ENCODE measurements at places on chromosomes 3 and 15.

DNA sequence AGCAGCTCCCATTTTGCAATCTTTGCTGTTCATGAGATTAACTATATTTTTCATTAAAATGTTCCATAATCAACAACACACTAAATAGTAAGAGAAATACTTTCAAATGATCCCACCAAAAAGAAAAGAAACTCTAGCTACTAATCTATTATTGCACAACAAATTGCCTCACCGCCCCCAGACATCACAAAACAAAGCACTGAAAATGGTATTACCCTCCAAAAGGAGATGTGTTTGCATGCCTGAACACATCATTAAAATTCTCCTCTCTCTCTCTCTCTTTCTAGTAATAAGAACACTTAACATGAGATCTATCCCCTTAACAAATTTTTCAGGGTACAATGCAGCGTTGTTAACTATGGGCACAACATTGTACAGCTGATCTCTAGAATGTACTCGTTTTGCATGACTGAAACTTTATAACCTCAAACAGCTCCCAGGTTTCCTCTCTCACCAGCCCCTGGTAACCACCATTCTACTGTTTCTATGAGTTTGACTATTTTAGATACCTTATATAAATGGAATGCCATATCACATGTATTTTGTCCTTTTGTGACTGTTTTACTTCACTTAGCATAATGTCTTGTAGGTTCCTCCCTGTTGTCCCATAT is 33.1 kb downstream of the WNT5A start:
- DNase-seq, result no peak

DNA sequence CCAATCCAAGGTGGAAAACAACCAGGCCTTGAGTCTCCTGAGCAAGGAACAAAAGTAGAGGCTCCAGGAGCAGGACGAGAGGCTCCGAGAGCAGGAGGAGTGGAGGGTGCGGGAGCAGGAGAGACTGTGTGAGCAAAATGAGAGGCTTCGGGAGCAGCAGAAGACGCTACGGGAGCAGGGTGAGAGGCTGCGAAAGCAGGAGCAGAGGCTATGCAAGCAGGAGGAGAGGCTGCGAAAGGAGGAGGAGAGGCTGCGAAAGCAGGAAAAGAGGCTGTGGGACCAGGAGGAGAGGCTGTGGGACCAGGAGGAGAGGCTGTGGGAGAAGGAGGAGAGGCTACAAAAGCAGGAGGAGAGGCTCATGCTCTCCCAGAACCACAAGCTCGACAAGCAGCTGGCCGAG is 60.3 kb upstream of the UBE2Q2 start:
- DNase-seq, result no peak

- no peak for DNase-seq
Observed at GRCh38 chr15:77864211-77865105, 213.1 kb downstream of the TBC1D2B start.

DNA sequence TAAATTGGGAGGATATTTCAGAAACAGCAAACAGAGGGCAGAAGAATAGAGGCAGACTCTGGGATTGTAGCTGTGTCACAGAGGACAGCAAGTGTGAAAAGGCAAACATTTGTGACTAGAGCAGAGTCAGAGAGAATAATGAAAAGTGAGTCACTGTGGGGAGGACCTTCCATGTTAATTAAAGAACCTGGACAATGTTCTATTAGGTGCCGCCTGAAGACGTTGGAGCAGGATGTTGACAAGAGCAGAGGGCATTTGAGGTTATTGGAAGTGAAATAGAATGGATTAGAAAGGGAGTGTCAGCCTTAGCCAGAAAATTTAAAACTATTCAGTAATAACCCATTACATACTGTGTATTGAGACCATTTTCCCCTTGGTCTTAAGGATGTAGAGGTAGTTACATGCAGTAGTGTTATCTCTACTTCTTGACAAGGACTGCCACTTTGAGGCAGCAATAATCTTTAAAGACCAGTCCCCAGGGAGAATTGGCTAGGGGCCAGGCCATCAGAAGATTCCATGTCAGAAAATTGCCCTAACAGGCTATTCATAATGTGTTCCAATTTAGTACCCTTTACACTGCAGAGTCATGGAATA is 5.8 kb downstream of the ACKR2 start:
- DNase-seq, result no peak

DNA sequence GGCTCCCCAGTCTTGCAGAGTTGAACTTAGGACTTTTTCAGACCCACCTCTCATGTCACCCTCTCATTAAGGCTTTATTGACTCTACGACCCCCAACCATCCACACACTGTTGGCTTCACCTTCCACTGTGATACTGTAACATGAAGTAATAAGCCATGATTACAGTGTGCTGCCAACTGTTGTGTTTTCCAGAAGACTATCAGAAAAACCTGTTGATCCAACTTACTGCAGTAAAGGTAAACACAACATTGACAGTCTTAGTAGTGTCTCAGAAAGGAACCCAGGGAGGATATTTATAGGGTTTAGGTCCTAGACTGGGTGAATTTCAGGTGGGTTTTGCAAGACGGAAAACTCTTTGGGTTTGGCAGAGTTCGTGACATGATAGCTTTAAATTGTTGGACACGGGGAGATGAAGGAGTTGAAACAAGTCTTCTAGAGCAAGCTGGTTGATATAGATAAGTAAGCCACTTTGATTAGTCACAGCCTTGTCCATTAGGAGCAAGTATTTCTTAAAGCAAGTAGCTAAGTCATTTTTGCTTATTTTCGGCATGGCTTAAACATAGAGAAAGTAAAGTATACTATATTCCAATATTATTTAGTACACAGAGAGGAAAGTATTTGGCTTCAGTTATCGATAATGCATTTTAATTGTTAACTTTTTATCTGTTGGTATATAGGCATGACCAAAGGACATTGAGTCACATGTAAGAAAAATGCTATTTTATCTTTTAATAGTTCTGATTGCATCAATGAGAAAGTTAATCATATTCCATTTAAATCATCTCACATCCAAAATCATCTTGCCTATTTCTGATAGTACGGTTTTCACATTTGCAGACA is 2.4 kb upstream of the COL6A5 start:
- DNase-seq, result no peak

GRCh38 chr3:59237121-59237520 is 187.3 kb upstream of the CFAP20DC start:
- DNase-seq, result no peak

DNA sequence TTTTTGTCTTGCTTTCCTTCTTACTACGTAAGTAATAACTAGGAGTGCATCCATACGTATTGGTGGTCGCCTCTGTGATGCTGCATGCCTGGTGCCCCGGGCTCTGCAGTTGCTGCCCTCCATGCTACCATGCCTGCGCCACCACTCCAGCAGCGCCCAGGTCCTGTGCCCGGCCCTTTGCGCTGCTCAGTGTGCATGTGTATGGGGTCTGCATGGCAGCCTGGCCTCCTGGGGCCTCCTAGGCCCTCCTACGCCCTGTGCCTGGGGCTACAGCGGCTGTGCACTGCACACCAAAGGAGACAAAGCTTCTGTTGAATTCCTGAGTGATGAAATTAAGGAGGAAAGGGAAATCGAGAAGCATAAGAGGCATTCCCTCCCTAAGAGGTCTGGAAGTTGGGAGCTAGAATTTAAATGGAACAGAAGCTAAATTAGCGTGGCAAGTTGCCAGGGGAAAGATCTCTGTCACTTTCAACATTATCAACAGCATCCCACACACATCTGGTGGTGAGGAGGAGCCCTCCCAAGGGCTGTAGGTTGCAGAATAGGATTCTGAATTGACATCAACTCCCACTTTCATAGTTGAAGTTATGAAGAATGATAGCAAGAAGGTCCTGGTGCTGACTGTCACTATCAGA is 275.0 kb upstream of the CHRM5 start:
- no peak for DNase-seq

Measured in AG04450 (cell line).